ENCODE measurements at places on chromosomes 1 and 21.

GRCh38 chr1:55639051-55639450 is 423.9 kb upstream of the USP24 start:
- DNase-seq = no peak

DNA sequence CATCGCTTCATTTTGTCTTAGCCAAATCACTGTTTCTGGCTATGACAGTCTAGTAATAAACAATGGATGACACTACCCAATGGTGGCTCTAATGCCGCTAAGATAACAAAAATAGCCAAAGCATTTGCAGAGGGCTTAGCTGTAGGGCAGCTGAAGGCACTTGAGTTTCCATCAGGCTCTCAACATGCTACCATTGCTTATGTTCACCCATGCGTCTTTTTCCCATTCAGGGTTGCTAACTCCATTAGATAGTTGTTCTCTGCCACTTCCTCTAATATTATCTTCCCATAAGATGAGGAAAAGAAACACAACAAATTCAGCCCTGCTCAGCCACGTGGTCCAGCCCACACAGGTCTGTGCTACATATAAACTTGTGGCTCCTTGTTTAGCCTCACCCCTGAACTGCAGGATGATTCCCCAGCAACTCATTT is 159.6 kb downstream of the TOMM20 start:
- no peak for DNase-seq

- DNase-seq = no peak
Measured at GRCh38 chr1:246687002-246687401, 37.2 kb upstream of the SCCPDH start.

GRCh38 chr1:216576234-216576937 is 146.8 kb downstream of the ESRRG start:
- no peak for DNase-seq

DNA sequence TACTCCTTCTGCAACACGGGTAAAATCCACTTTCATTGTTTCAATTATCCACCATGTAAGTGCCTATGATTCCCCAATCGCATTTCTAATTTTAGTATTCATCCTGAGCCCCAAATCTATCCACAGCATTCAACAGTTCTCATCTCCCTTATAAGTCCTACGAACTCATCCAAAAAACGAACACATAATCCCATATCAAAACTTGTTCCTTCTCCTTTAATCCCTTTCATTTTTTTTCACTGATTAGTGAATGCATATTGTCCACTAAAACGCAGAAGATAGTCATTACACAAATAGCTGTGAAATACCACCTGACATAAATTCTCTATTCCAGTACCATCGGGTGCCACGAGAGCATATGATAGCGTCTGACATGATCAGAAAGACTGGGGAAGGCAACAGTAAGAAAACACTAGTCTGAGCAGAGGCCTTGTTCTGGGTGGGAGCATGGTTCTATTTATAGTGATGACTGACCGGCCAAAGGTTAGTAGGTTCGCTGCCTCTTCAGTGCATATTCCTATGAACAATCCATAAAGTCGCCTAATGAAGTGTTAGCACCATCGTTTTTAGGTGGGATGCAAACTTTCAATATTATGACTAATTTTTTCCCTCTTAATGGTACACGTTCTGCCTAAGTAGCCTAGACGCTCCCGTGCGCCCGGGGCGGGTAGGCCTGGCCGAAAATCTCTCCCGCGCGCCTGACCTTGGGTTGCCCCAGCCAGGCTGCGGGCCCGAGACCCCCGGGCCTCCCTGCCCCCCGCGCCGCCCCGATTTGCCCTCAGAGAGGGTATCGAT is 648 bp downstream of the ATP5PF start:
- DNase-seq = peak; percentile 59

GRCh38 chr1:116904791-116905320 is 4.9 kb upstream of the PTGFRN start:
- DNase-seq = no peak

DNA sequence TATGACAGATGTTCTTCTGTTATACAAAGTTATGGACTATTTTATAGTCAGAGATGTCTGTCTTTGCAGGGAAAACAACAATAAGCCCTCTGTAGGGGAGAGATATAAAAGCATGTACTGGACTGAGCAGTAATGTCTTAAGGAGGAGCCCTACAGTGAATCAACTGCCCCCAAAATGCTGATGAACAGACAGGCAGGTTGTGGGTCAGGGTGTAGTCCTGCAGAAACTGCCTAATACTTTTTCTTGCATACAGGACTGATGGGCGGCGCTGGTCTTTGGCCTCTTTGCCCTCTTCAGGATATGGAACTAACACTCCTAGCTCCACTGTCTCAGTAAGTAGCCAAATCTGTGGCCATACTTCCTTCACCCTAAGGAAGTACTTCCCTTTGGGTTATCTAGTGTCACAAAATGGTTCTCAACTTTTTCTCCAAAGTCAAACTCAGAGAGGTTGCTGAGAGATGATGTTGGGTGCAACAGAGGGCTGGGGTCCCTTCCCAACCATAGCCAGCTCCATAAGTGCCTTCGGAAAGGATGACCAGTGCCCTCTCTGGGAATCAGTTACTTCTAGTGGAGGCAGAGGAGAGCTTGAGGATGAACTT is 129.8 kb downstream of the PIK3R3 start:
- no peak for DNase-seq

GRCh38 chr1:115306146-115306545 is 31.9 kb downstream of the NGF start:
- no peak for DNase-seq

DNA sequence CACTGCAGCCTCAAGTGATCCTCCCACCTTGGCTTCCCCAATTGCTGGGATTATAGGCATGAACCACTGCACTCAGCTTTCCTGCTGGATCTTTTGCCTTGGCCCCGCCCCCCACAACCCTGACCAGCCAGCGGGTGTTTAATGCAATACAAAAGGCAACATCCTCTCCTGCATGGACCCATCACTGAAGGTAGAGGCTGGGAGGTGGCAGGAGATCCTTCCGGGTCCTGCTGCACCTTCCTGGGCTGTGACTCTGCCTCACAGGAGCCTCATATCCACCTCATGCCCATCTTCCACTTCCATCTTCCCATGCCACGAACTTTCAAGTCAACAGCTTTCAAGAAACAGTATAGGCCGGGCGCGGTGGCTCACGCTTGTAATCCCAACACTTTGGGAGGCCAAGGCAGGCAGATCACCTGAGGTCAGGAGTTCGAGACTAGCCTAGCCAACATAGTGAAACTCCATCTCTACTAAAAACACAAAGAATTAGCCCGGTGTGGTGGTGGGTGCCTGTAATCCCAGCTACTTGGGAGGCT is 11.7 kb upstream of the WNT9A start:
- peak; percentile 12 for DNase-seq

GRCh38 chr1:154342836-154343472 is 17.6 kb downstream of the ATP8B2 start:
- DNase-seq = peak; percentile 93

- no peak for DNase-seq
Measured at GRCh38 chr21:28342212-28342810, 650.4 kb downstream of the LTN1 start.

DNA sequence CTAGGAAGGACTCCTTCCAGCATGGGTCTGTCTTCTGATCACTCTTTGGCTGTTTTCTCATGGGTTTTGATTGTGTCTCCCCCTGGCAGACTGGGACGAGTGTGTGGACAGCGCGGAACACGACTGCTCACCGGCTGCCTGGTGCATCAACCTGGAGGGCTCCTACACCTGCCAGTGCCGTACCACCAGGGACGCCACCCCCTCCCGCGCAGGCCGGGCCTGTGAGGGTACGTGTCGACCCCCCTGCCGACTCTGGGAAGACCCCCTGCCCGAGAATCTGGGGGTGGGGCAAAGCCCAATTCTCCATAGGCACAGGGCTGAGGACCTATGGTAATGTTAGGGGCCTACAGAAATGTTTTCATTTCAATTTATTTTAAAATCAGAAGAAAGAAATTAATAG is 38.4 kb downstream of the UMODL1 start:
- DNase-seq = no peak

DNA sequence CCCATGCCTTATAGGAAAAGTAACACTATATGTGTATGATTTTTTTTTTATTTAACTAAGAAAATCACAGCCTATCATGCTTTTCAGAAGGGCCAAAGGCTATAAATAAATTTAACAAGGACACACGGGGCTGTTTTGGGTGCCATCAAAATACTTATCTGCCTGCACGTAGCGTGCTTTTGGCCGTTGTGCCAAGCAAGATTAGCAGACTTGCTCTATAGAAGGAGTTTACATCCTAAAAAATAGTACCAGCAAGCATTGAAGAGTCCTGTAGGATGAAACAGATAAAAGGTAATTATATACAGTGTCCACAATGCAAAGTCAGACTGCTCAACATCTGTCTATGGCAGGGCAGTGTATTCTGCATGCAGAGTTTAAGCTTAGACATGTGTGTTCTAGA is 3.7 kb downstream of the OLIG1 start:
- no peak for DNase-seq

DNA sequence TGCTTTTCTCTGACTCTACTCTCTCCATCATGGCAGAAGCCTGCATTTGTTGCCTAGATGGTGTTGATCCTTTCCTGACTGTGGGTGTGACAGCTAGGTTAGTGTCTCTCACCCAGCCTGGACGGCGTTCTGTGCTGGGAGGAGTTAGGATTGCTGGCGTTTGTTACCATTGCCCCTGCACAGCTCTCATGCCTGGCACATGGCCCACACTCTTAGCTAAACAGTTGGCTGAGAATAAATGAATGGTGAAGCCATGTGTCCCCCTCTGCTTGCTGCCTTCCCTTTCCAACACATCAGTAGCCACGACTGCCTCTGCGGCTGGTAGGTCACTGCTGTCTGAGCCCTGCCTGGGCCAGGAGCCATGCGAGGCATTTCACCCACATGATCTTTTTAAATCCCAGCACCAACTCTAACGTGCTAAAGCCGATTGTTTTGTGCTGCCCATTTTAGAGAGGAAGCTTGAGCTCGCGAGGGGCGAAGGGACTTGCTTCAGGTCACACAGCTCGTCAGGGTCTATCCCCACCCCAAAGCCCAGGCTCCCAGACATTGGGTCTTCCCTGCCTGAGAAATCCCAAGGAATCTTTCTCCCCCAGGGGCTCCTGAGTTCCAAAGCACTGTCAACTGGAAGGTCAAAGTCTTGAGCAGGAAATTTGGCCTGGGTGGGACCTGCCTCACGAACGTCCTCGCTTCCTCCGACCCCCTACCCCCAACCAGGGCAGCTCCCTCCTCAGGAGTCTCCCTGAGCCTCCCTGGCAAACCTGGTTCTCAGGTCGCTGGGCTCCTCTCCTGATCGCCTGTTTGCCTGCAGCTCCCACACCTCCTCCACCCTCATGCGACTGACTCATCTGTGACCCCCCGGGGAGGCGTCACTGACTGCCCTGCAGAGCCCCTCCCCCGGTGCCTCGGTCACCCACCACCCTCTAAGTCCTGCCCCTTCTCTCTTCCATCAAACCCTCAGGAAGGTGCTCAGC is 271.7 kb upstream of the C1orf174 start:
- DNase-seq = peak; percentile 16

DNA sequence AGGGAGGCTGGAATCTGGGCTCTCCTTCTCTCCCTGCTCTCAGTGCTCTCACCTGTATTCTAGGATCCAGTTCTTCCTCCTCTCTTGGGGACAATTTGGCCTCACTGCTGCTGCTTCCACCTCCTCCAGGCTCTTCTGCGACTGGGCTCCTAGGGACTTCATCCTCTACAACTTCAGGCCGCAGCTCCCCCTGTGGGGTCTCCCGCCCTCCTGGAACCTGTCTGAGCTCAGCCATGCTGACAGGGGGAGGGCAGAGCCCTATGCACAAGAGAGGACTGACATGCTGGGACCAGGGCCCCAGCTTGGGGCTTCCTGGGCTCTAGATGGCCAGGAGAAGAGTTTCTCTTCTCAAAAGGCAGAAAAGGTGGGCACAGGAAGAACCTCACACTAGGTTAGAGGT is 1.0 kb downstream of the SH3BP5L start:
- no peak for DNase-seq

- DNase-seq = no peak
Measured at GRCh38 chr21:24294171-24294570, 1313.1 kb downstream of the MRPL39 start.

DNA sequence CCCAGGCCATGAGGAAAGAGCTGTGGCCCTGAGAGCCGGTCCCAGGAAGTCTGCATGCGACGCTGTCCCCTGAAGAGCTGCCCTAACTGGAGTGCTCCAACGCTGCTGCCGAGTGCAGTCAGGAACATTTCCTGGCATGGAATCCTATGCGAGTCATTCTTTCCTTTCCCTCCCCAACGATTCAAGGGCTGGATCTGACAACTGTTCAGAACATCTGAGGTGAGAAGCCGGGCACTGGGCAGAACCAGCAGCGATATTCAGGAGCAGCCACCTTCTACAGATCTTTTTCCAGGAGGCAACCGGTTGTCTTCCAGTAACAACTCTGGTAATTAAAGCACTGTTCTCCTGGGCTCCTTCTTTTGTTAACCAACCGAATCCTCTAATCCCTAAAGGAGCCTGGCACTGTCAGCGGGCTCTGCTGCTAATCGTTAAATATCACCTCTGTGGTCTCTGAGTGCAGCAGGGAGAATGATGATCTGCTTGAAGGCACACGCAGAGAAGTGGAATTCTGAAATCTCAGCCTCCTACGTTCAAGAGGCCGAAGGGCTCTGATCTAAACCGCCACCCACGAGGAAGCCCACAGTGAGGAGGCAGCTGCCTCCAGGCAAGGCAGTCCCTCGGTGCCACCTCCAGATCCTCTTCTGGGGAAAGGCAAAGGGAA is 55.8 kb downstream of the SLC45A1 start:
- no peak for DNase-seq

- DNase-seq = no peak
Measured at GRCh38 chr1:220221269-220221668, 51.0 kb downstream of the RAB3GAP2 start.

DNA sequence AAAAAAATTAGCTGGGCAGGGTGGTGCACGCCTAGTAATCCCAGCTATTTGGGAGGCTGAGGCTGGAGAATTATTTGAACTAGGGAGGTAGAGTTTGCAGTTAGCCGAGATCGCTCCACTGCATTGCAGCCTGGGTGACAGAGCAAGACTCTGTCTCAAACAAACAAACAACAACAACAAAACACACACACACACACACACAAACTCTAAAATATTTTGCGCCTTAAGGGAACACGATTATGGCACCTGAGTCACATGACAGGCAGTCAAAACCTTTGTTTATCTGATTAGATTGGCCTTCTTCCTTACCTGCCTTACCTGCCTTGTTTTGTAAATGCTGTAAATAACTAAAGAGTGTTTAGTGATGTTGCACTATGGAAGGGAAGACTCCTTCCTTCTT is 20.6 kb upstream of the WNT2B start:
- no peak for DNase-seq

- DNase-seq = no peak
Measured at GRCh38 chr21:32597205-32597604, 11.9 kb upstream of the TCP10L start.

DNA sequence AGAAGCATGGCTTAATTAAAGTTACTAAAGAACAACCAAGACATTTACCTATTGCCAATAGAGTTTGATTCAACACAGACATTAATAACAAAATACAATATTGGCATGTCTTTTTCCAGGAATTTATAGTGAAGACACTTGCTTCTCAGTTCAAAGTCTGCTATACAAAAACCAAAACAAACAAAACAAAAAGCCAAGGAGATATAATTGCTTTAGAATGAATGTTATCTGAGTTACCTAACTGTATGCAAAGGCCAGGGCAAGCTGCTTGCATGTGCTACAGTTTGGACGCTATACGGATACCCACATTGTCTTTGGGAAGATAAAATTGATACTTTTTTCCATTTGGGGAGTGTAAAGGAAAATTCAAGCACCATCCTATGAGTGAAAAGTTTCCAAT is 13.6 kb downstream of the FMO5 start:
- no peak for DNase-seq

All from activated CD8-positive, alpha-beta memory T cell treated with anti-CD3 and anti-CD28 coated beads, Interleukin-2, amount 10 ng/mL, durations not matched to agents 7 days and 5 days (primary cell).